ENCODE measurements at places on chromosomes 5 and 9. TPM values are rescaled to one million over a fixed set of nuclear protein-coding genes. Genes with fewer than 3 reads are reported as not detected.
A peak's percentile ranks its signal among the peaks of the same experiment; 100 is the strongest.

DNA sequence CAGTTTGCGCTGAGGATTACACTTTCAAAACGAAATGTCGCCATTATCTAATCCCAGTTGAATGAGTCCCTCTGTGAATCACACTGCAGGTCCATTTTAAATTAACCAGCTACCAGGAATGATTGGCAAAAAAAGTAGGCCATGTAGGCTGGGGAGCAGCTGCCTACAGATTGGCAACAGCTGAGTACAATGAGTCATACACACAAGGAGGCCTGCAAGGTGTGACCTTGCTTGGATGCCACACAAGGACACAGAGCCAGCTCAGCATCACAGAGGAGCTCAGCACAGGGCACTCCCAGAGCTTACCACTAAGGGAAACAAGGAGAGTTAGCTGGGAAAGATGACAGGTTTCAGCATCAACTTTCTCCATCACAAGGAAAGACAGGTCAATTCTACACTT lies 12.9 kb downstream of the HAVCR1 start:
- DNase-seq: no peak
- no peak overlapping the region for H3K4me3 ChIP-seq
- H3K36me3 ChIP-seq: no peaks in the 10 kb centered on the region
- no peak overlapping the region for H3K27ac ChIP-seq
- H3K4me1 ChIP-seq: no peaks in the 10 kb centered on the region

FAM78A gene
- 30.8 TPM for total RNA-seq

GRCh38 chr5:80246001-80246758 lies 9.7 kb downstream of the SERINC5 start:
- peaks cover 44% of the 10 kb centered on the region for H3K4me1 ChIP-seq
- H3K4me3 ChIP-seq: no peak overlapping the region
- no peaks in the 10 kb centered on the region for H3K36me3 ChIP-seq
- DNase-seq: no peak

GRCh38 chr5:172683264-172683644 lies 42.2 kb downstream of the NEURL1B start:
- no peaks in the 10 kb centered on the region for H3K36me3 ChIP-seq
- peak overlapping the region; percentile 73 for H3K27ac ChIP-seq
- peaks cover 7% of the 10 kb centered on the region for H3K4me1 ChIP-seq
- DNase-seq: no peak
- H3K4me3 ChIP-seq: peak overlapping the region; percentile 6

RANBP3L gene
- total RNA-seq: 26.3 TPM

GRCh38 chr9:82034956-82035731 lies 46.6 kb downstream of the SPATA31D1 start:
- no peaks in the 10 kb centered on the region for H3K4me1 ChIP-seq
- no peaks in the 10 kb centered on the region for H3K27me3 ChIP-seq
- no peaks in the 10 kb centered on the region for H3K36me3 ChIP-seq
- no peak for DNase-seq
- no peak overlapping the region for H3K27ac ChIP-seq

DNA sequence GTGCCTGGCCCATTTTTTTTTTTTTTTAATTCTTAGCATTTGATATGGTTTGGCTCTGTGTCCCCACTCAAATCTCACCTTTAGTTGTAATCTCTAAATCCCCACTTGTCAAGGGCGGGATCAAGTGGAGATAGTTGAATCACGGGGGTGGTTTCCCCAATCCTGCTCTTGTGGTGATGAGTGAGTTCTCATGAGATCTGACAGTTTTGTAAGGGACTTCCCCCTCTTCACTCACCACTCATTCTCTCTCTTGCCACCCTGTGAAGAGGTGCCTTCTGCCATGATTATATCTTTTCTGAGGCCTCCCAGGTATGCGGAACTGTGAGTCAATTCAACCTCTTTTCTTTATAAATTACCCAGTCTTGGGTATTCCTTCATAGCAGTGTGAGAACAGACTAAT lies 27.2 kb downstream of the NDUFAF2 start:
- no peak overlapping the region for H3K27ac ChIP-seq
- H3K4me3 ChIP-seq: no peak overlapping the region
- DNase-seq: no peak
- no peaks in the 10 kb centered on the region for H3K4me1 ChIP-seq
- no peaks in the 10 kb centered on the region for H3K36me3 ChIP-seq

PCDHA11 gene
- 4.6 TPM for total RNA-seq

MAMDC2 gene
- 28.3 TPM for total RNA-seq

DNA sequence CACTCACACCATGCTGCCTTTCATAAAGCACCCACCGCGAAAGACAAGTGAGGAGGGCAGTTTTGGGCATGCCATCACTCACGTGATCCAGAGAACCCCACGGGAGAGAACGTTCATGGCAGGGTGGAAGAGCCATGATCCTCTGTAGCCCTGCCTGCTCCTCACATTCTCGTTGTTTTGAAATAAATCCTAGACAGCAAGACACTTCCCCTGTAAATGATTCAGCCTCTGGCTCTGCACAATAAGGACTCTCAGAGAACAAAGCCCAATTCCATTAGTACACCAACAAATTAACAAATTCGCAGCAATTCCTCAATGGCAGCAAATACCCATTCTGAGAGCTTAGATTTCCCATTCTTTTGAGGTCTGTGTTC lies 71.5 kb downstream of the WNK2 start:
- H3K4me1 ChIP-seq: no peaks in the 10 kb centered on the region
- no peak for DNase-seq
- H3K36me3 ChIP-seq: no peaks in the 10 kb centered on the region
- no peaks in the 10 kb centered on the region for H3K27me3 ChIP-seq
- no peak overlapping the region for H3K4me3 ChIP-seq

DNA sequence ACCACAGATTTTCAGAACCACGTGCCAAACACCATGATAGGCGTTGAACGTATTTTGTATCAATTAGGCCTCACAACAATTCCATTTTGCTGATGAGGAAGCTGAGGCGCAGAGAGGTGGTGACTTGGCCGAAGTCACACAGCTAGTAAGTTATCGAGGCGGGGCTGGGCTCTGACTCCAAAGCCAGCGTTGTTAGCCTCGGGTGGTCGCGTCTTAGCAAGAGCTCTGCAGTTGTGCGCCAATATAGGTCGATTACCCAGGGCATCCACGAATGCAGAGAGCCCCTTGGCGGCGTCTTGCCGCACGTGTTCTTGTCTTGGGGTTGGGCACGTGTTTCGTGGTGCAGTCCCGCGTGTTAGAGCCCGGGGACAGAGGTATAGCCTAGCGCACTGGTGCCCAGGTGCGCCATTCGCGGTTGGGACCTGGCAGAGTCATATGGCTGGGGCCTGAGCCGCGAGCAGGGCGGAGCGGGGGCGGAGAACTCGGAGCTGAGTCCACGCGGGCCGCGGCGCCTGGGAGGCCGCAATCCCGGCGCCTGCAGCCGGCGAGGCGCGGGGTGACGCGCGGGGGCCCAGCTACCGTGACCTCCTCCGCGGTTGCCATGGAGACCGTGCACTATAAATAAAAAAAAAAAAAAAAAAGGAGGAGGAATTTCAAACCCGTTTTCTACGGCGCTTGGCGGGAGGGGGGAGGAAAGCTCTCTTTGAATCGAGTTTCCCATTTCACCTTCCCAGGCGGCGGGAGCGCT lies 62.3 kb downstream of the CXXC5 start:
- peak; percentile 73 for DNase-seq
- no peaks in the 10 kb centered on the region for H3K27me3 ChIP-seq
- no peak overlapping the region for H3K27ac ChIP-seq
- no peaks in the 10 kb centered on the region for H3K36me3 ChIP-seq
- H3K4me1 ChIP-seq: peaks cover 28% of the 10 kb centered on the region

GRCh38 chr9:84371737-84372136 lies 31.2 kb upstream of the SLC28A3 start:
- no peak overlapping the region for H3K27ac ChIP-seq
- no peak for DNase-seq
- no peaks in the 10 kb centered on the region for H3K36me3 ChIP-seq
- H3K4me3 ChIP-seq: no peak overlapping the region
- H3K4me1 ChIP-seq: no peaks in the 10 kb centered on the region
